Fibroblast of skin of scalp (primary cell): ENCODE measurements at places on chromosomes 3 and 15.

DNA sequence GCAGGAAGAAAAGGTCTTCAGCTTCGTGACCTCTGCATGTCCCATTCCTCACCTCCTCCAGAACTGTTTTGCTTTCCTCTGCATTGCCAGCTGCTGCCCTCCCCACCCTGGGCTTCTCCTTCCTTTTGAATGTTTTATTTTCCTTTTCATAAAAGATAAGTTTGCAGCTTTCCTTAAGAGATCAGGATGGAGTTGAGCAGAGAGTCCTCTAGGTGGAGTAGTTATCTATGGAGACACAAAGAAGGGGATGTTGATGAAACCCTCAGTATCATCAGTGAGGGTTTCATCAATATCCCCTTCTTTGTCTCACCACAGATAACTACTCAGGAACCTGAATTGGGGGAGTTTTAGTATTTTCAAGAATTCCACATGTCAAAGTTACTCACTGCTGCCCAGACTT, 19.0 kb upstream of the SLC25A36 start:
- peak; percentile 33 for DNase-seq

DNA sequence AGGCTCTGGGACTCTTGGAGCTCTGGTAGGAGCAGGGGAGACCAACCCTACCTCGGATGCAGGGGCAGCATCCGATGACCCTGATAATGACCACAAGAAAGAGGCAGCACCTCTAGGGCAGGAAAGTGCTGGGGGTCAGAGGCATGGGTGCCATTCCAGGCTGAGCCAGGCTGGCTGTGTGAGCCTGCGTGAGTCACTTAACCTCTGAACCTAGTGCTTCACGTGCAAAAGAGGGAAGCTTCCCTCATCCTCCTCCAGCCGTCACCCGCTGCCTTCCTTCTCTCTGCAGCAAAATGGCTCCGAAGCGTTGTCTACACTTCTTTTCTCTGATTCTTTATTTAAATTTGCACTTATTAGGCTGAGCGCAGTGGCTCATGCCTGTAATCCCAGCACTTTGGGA, 35.5 kb downstream of the ZDHHC19 start:
- DNase-seq = no peak

GRCh38 chr3:194931347-194931746, 245.7 kb downstream of the FAM43A start:
- DNase-seq = no peak

- DNase-seq = no peak
These were observed 12.7 kb upstream of the TOPBP1 start for GRCh38 chr3:133674290-133674919.

DNA sequence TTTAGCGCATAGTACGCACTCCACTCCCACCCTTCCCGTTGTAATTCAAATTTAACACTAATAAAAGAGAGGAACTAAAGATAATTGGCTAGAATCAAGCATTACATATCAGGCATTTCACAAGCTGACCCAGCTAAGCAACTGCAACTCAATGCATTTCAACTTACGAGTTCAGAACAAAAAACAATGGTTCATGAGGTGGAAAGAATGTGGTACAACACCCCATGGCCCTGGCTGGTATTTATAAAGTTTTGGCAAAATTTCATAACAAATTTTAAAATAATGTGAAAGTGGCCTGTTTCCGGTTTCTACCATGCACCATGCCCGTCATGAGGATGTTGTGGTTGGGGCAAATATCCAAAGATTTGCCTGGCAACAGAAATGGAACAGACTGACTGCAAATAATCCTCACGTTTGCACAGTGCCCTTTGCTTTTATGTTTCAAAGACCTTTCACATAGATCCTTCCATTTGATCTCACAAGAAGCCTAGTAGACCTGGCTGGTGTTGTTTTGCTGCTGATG, 455.3 kb upstream of the NR2F2 start:
- DNase-seq = peak; percentile 78

DNA sequence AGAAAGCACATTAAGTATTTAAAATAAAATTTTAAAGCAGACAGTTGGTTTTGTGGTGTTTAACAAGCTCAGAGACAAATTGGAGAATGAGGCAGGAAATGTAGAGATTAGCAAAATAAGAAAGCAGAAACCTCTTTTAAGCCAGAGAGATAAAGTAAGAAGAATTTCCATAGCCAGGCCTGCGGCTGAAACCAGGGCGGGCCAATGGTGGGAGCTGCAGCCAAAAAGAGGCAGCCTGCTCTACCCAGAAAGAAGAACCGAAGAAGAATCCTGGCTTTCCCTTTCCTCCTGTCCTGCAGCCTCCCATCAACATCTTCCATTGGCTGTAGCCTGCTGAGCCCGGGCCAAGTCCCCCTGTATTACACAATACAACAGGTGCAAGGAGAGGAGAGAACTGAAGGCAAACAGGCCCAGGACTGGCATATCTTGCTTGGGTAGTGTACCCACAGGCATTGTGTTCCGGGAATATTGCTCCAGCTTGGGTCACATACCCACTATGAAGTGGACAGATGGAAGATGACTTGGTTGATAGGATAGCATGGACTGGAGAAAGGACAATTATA, 11.5 kb upstream of the TFG start:
- no peak for DNase-seq

DNA sequence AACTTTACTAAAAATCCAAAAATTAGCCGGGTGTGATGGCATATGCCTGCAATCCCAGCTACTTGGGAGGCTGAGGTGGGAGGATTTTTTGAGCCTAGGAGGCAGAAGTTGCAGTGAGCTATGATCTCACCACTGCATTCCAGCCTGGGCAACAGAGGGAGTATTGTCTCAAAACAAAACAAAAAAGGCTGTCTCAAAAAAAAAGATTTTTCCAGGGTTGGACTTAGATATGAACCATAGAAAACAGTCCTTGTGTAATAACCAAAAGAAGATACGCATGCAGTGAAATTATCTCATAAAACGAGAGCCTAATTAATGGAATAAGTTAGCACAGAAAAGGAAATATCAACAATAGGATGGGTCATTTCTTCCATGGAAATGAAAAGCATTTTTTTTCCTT, 320.4 kb upstream of the RASGRP1 start:
- peak; percentile 85 for DNase-seq

- DNase-seq = peak; percentile 5
These were observed 15.9 kb upstream of the LCMT2 start for GRCh38 chr15:43346305-43346704.
